AG08396 (cell line): ENCODE measurements at places on chromosomes 1 and 21.
A peak's percentile ranks its signal among the peaks of the same experiment; 100 is the strongest.

GRCh38 chr1:6727535-6727934, 25.9 kb upstream of the DNAJC11 start:
- peak; percentile 59 for DNase-seq

GRCh38 chr1:97913506-97914139, 7.2 kb downstream of the DPYD start:
- no peak for DNase-seq

DNA sequence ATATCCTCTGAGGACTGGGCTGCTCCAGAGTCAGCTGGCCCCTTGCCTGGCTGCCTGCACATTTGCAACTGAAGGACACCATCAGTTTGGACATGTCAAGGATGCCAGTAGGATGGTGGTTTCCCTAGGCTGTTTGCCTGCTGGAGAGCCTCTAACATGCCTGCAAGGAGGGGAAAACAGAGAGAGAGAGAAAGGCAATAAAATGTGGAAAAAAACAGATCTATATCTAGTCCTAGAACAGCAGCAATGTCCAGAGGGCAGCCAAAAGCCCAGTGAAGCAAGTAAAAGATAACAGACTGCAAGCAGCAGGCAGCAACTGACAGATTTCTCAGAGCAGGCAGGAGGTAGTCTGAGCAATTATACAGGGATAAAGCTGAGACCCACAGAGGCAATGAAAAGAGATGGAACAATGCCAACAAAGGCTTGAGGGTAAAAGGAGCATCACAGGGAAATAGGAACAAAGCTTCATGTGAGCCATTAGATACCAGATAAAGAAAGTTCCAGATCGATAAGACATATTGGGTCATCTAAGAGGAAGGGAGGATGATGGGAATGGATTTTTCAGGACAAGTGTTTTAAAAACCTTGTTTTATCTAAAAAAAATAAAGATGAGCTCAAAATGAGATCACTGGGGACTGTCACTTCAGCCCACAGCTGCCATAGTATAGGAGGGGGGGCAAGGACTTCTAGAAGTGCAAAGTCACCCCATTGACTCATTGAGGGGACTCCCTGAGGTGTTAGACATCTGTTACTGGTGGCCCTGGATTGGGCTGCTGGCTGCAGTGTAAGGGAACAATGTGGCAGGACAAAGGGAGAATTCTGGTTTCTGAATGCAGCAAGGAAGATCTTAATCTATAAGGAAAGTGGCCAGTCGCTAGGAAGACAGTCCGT, 38.6 kb upstream of the GADD45A start:
- no peak for DNase-seq

GRCh38 chr1:215076322-215076721, 6.2 kb upstream of the KCNK2 start:
- no peak for DNase-seq

GRCh38 chr1:160163615-160164014, 12.2 kb downstream of the ATP1A4 start:
- DNase-seq = no peak

DNA sequence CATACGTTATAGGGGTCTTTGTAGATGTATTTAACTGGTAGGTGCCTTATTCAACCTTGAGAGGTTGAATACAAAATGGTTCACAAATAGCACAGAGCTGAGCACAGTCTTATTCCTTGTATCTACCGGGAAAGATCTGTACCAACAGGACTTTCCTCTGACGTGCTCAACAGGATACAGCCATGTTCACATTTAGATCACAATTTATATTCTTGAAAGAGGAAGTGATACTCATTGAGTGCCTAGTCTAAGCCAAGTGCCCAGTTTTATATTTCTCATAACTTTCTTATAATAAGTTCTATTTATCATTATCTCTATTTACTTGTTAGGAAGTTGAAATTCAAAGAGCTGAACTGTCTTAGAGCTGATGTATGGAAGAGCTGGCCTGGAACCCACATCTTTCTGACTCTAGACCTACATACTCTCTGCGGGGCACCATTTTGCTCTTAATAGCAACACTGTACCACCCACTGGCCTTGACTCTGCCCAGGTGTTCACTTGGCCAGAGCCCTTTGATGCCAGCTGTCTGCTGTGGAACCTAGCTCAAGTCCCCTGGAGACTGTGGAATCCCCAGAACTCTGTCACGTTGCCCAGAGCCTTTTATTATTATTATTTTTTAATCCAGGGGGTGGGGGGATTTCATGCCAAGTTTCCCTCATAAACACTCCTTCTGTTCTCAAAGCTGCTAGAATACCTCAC, 156.2 kb downstream of the TPR start:
- DNase-seq = no peak

DNA sequence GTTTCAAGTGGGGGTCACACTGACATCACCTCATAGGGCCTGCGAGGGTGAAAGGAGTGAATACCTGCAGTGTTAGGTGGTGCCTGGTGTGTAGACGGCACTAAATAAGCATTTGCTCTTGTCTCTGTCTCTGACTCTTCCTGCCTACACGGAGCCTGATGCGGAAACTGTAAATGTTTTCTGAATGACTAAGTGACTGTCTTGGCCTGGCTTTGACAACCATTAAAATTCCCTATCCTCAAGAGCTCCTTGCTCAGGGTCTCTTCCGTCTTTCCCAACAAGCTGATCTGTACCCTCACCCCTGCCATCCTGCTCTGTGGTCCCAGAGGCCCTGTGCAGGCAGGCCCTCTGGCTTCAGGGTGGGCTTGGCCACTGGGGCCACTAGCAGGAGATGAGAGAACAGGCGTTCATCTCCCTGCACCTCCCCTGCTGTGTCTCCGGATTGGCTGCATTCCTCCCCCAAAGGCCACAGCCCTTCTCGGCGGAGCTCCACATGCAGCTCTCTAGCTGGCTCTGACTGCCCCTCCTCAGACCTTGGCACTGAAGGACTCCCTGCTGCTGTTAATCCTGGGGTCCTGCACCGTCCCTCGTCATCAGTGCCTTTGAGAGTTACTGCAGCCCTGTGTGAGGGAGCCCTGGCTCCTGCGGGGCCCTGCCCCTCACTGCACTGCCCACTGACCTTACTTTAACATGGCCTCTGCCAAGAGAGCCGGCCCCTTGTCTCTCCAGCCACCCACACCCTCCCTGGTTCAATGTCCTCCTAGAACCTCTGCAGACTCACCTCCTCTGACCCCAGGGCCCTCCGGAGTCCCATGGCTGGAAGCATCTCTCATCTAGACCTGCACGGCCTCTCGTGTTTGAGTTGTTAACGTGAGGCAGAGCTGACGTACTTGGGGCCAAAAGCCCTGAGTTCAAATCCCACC, 211.1 kb downstream of the MATN1 start:
- DNase-seq = no peak

GRCh38 chr21:44881198-44881872, 7.8 kb upstream of the PTTG1IP start:
- DNase-seq = peak; percentile 63

- DNase-seq = no peak
Measured at GRCh38 chr1:89802051-89802450, 18.8 kb upstream of the LRRC8D start.

DNA sequence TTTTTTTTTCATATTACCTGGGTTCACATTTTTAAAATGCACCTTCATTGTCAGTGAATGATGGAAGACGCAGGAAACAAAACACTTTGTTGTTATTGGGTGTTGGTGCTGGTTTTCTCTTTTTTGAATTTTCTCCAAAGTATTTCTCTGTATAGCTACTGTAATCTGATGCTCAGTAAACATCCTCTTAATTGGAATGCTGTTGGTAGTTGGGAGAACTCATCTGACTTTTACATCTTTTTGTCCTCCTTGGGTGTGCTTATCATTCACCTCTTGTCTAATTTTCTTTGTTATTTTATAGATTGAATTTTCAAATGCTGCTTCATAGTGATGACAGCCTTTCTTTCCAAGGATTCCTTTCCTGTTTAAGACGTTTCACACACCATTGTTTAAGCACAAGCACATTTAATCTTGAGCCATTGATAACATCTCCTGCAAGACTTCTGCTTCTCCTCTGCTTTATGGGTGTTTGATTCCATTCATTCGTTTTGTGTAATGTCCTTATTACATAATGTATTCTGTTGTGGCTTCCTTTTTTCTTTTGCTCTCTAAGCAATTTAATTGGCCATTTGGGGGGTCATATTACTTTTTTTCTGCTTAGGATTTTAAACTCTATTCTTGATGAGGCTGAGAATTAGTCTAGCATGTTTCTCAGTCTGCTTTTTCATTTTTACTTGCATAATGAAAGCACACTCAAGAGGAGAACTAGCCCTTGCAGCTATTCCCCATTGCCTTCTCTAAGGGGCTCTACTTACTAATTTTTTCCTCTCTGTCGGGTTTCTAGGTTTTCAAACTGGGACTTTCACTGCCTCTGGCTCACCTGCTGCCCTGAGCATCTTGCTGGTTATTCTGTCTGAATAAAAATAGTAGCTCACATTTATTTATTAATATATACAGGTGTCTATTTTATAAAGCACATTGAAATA, 42.0 kb upstream of the CD34 start:
- DNase-seq = no peak

DNA sequence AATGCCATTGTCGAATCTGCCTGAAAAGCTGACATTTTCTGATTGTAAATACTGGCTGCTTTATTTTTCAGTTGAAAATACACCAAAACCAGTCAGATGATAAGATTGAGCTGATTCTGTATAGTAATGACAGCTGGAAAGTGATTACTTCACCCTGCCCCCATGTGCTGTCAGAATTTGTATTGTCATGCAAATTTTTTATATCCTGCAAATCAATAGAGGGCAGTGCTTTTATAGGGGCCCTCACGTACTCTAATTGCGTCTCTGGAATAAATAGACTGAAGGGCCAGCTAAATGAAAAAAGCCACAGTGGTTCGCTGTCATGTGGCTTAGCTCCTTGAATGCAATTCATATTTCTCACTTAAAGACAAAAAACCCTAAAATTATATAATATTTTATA, 208.6 kb downstream of the LHX8 start:
- no peak for DNase-seq

GRCh38 chr1:240414237-240414636, 197.7 kb downstream of the GREM2 start:
- DNase-seq = peak; percentile 66

GRCh38 chr1:8879464-8879921, 1.0 kb upstream of the ENO1 start:
- no peak for DNase-seq

- peak; percentile 69 for DNase-seq
Measured at GRCh38 chr1:25743164-25744139, 56.5 kb upstream of the SELENON start.

DNA sequence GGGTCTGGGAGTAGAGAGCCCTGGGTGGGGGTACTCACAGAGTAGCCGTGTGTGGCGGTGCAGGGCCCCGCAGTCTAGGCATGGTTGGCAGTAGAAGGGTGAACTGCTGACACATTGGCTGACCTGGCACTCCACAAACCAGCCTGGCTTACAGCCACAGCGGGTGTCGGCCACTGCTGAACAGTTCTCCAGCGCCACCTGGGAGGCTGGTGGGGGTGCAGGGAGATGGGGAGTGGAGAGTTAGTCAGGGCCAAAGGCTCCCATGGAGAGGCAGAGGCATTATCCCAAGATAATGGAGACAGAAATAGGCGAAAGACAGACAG, 1.5 kb downstream of the TNFRSF25 start:
- no peak for DNase-seq

- no peak for DNase-seq
Measured at GRCh38 chr1:229093238-229093540, 177.7 kb upstream of the RAB4A start.

GRCh38 chr1:94716965-94717364, 103.2 kb upstream of the SLC44A3 start:
- DNase-seq = no peak

DNA sequence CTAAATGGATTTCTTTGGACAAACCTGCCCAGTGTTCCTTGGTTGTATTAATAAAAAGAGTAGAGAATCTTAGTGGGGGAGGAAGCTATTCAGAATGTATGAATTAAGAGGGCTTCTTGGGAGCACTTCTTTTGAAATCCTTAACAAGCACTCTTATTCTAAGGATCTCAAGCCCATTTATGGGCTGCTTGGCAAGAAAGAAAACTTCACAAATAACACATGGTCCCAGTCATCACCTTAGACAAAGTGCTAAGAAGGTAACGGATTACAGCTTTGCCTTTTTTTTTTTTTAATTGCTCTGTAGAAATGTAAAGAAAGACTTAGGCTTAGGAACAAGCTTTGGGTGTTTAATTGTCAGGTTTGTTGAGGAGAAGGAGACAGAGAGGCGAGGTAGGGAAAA, 76.6 kb upstream of the IPO9 start:
- DNase-seq = no peak

- DNase-seq = peak; percentile 17
Measured at GRCh38 chr1:90834886-90835660, 118.0 kb upstream of the BARHL2 start.

- no peak for DNase-seq
Measured at GRCh38 chr1:52658795-52659194, 25.8 kb downstream of the SHISAL2A start.

GRCh38 chr1:46611691-46612221, 4.9 kb downstream of the MOB3C start:
- DNase-seq = no peak

DNA sequence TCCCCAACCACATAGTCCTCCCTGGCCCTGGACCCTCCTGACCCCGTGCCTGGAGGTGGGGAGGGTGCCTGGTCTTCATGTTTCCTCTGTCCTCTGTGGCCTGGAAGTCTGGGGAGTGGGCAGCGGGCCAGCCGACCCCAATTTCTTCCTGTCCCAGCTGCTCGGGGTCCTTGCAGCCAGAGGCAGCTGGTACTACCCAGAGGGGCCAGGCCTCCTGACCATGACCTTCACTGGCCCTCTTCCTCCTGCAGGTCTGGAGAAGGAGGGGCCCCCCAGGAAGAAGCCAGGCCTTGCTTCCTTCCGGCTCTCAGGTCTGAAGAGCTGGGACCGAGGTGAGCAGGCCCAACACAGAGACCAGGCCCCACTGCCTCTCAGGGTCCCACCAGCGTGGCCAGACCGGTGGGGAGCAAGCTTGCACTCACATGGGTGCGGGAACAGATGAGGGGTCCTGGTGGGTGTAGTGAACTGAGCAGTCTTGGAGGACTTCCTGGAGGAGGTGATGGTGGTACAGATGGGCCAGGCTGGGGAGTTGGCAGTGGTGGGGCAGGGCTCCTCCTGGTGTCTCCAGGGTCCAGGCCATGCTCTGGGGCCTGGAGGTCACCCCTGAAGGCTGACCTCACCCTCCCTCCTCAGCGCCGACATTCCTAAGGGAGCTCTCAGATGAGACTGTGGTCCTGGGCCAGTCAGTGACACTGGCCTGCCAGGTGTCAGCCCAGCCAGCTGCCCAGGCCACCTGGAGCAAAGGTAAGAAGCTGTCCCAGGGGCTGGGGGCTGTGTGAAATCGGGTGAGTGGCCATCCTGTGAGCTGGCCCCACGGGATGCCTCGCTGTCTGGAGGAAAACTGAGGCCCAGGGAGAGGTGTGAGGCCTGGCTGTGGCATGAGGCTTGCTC, 32.7 kb downstream of the TRIM11 start:
- no peak for DNase-seq

DNA sequence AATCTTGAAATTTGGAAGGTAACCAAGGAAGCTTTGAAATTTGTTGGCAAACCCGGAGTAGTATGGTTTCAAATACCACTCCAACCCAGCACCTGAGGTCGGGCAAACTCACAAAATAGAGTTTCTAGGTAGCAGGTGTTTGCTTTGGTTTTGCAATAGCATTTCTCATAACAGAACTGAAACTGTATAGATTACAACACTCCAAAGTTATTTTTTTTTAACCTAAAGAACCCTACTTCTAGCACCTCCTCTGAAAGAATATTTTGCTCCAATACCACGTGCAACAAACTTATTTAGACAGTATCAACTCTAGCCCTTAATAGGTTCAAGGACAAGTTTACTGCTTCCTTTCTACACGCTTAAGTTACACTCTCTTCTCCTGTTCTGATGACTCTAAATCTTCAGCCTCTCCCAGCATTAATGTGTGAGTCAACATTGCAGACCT, 178.5 kb upstream of the FMN2 start:
- no peak for DNase-seq
